ENCODE measurements at places on chromosomes 11 and 22.
A peak's percentile ranks its signal among the peaks of the same experiment; 100 is the strongest.

DNA sequence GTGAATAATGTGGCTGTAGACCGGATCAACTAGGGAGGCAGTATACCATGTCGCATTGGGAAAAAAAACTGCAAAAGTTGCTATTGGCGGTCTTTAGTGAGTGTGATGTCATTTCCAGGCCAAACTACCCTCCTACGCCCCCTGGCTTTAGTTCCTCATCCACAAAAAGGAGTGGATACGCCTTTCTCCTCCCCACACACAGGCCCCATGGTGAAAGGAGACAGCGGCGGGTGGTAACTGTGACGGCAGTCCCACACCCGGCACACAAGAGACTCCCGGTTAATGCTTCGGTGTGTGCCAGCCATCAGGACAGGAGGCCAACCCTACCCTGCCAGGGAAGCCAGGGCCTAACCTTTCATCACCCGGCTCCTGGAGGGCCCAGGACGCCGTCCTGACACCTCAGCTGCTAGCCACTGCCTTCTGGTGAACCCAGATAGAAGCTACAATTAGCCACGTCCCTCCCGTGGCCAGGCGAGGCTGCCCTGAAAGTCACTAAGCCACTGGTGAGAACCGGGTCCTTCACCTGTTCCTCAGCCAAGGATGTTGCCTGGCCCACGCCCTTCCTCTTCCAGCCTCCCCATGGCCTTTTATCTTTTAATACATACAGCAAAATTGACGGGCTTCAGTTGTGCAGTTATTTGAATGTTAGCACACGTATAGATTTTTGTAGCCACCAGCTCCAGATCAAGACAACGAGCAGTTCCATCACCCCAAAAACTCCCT lies 10.8 kb downstream of the TP53I11 start:
- H3K27ac ChIP-seq: no peak overlapping the region
- no peak for DNase-seq
- H3K4me3 ChIP-seq: no peak overlapping the region
- H3K4me1 ChIP-seq: peaks cover 7% of the 10 kb centered on the region

DNA sequence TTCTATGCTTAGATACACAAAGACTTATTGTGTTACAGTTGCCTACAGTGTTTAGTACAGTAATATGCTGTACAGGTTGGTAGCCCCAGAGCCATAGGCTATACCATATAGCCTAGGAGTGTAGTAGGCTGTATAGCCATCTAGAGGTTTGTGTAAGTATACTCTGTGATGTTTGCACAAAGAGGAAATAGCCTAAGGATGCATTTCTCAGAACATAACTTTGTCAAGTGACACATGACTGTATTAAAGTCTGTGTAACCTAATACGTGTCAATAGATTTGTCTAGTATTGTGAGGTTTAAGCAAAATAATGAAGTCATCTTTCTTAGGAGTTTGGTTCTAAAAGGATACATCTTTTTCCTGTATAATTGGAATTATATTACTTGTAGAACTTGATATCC lies 5.5 kb downstream of the ZC3H12C start:
- H3K4me1 ChIP-seq: peaks cover 29% of the 10 kb centered on the region
- peaks cover 20% of the 10 kb centered on the region for H3K27me3 ChIP-seq
- no peak overlapping the region for H3K4me3 ChIP-seq
- DNase-seq: no peak

DNA sequence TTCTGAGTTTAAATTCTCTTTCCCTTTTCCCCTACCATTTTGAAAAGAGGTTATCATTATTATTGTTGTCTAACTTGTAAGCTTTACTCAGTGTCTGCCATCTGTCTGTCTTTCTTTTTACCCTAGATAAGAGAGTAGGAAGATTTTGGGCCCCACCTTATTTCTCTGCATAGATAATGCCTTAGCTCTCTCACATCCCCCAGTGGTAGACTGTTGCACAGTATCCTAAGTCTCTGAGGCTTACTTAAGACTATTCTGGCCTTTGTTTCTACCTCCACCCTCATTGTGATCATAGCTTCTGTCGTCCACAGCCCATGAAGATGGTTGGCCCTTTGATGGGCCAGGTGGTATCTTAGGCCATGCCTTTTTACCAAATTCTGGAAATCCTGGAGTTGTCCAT lies 3.6 kb upstream of the OR51L1 start:
- H3K36me3 ChIP-seq: no peaks in the 10 kb centered on the region
- no peaks in the 10 kb centered on the region for H3K4me1 ChIP-seq
- no peak for DNase-seq
- no peak overlapping the region for H3K27ac ChIP-seq
- H3K27me3 ChIP-seq: no peaks in the 10 kb centered on the region

DNA sequence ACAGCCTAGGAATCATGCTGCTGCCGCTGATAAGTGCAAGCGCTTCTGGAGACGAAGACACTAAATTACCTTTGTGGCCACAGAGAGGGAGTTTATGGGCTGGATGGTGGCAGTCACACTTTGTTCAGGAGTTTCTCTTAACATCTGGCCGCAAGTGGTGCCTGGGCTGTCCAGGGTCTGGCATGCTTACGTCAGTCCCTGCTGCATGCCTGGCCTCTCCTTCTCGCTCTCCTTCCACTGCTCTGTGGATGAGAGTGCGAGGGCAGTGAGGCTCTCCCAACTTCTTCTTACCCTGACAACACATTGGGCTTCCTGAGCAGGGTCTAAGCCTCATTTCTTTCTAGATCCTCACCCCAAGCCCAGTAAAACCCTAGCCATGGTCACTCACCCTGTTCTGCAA lies 160.7 kb upstream of the SEZ6L start:
- no peak overlapping the region for H3K4me3 ChIP-seq
- no peaks in the 10 kb centered on the region for H3K4me1 ChIP-seq
- H3K27ac ChIP-seq: no peak overlapping the region
- no peak for DNase-seq
- no peaks in the 10 kb centered on the region for H3K36me3 ChIP-seq

DNA sequence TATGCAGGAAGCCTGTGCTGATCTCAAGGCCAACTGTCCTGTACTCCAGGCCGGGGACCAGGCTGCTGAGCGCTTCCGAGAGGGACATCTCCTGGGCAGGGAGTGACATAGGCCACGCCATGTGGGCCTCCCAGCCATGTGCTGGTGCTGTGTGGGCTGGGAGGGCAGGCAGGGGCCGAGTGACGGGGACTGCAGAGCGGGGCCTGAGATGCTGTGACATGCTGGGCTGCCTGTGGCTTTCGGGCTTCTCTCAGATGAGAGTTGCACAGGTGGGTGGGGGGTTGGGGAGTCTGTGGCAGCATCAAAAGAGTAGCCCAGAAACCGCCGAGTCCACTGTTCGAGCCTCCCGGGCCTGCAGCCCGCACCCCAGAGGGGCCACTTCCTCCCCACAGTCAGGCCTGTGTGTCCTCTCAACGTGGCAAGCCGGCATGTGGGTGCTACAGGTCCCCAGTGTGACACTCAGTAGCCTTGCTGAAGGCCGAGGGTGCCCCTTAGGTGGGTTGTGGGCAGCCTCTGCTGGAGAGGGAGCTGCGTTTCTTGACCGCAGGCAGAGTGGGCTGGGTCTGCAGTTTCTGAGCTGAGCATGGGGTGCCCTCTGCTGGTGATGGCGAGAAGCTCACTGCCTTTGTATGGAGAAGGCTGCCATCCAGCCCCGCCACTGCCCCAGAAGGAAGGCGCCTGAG lies 101.2 kb downstream of the BCR start:
- no peak overlapping the region for H3K4me3 ChIP-seq
- H3K27me3 ChIP-seq: no peaks in the 10 kb centered on the region
- H3K4me1 ChIP-seq: no peaks in the 10 kb centered on the region
- H3K36me3 ChIP-seq: no peaks in the 10 kb centered on the region
- peak; percentile 65 for DNase-seq

DNA sequence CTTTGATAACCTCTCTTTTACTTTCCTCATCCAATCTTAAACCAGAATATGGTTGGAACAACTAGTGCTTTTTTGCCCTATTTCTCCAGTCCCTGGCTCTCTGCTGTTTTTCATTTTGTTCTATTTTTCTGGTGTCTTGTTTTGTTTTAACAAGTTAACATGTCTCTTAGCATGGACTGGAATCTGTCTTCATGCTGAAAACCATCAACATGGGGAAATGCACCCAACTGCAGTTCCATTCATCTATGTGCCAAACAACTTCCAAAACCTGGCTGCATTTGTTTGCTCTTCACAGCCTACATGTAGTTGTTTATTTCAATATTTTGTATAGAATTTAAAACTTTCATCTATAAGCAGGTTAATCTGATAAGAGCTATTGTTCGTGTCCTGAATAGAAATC lies 46.8 kb upstream of the NOX4 start:
- H3K36me3 ChIP-seq: no peaks in the 10 kb centered on the region
- H3K4me3 ChIP-seq: no peak overlapping the region
- no peak for DNase-seq
- no peaks in the 10 kb centered on the region for H3K4me1 ChIP-seq
- no peaks in the 10 kb centered on the region for H3K27me3 ChIP-seq

DNA sequence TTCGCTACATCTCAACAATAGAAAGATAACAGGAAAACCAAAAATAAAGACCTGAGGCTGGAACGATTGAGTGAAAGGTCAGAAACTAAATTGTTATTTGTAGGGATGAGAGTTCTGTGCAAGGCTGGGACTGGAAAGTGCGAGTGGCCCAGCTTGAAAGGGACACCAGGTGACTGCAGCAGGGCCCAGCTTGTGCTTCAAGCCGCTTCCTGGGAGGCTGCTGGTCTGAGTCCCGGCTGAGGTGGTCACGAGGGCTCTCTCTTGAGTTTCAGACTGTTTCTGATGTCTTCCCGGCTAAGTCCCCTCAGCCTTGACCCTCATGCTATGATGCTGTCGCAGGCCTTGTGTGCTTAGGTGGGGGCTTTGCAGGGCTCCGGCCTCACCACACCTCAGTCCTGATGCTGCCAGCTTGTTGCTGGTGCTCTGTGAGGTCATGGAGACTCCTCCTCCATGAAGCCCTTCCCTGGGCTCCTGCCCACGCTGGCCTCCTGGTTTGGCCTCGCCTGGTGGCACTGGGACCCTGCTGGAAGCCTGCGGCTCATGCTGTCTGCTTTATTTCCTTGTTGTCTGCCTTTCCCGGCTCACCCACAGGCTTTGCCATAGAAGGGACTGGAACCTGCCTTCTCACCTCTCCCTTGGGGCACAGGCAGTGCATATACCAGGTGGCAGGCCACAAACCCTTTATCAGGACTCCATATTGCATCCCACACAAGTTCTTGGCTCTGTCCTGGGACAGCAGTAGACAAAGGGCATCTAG lies 4.0 kb downstream of the BANF1 start:
- peaks cover 9% of the 10 kb centered on the region for H3K4me1 ChIP-seq
- H3K27me3 ChIP-seq: peaks cover 6% of the 10 kb centered on the region
- DNase-seq: no peak
- no peak overlapping the region for H3K4me3 ChIP-seq
- peaks cover 44% of the 10 kb centered on the region for H3K36me3 ChIP-seq
- no peak overlapping the region for H3K27ac ChIP-seq

DNA sequence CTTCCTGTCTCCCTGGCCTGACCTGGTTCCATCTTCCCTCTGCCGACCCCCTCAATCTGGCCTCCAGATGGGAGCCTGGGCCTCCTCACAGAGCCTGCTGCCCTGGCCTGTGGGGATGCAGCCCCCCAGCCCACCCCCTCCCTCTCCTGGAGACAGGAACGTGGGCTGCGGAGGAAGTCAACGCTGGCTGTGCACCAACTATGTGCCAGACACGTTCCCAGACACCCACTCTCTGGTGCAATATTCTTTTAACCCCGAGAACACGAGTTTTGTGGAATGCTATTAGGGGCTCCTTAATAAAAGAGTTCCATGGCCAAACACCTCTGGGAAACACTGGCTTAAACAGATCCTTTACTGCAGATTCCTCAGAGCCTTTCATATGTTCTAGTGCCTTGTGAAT lies 15.9 kb downstream of the WNT11 start:
- H3K36me3 ChIP-seq: no peaks in the 10 kb centered on the region
- no peaks in the 10 kb centered on the region for H3K4me1 ChIP-seq
- H3K4me3 ChIP-seq: no peak overlapping the region
- H3K27me3 ChIP-seq: no peaks in the 10 kb centered on the region
- DNase-seq: no peak

GRCh38 chr11:48074425-48075181 lies 94.2 kb downstream of the PTPRJ start:
- peaks cover 51% of the 10 kb centered on the region for H3K36me3 ChIP-seq
- H3K4me3 ChIP-seq: no peak overlapping the region
- peak overlapping the region; percentile 19 for H3K27ac ChIP-seq

- no peaks in the 10 kb centered on the region for H3K27me3 ChIP-seq
- H3K4me1 ChIP-seq: no peaks in the 10 kb centered on the region
- no peak for DNase-seq
- no peaks in the 10 kb centered on the region for H3K36me3 ChIP-seq
- no peak overlapping the region for H3K4me3 ChIP-seq
Measured at GRCh38 chr11:100890789-100891188, 203.7 kb downstream of the ARHGAP42 start.

DNA sequence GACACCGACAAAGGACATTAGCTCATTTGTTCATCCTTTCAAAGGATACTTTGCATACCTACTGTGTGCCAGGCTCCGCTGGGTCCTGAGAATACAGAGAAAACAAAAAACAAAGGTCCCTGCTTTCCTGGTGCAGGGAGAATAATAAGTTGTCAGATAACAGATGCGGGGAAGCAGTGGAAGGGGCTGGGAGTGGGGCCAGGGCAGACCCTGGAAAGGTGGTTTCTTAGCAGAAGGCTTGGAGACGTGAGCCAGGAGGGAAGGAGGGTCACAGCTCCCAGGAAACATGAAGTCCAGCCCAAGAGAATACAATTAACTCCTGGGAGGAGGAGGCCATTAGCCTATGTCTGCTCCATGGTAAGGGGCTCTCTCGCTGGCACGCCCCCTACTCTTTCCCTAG lies 9.8 kb upstream of the ANO1 start:
- H3K4me3 ChIP-seq: no peak overlapping the region
- no peak overlapping the region for H3K27ac ChIP-seq
- no peaks in the 10 kb centered on the region for H3K36me3 ChIP-seq
- H3K27me3 ChIP-seq: peaks cover 39% of the 10 kb centered on the region

DNA sequence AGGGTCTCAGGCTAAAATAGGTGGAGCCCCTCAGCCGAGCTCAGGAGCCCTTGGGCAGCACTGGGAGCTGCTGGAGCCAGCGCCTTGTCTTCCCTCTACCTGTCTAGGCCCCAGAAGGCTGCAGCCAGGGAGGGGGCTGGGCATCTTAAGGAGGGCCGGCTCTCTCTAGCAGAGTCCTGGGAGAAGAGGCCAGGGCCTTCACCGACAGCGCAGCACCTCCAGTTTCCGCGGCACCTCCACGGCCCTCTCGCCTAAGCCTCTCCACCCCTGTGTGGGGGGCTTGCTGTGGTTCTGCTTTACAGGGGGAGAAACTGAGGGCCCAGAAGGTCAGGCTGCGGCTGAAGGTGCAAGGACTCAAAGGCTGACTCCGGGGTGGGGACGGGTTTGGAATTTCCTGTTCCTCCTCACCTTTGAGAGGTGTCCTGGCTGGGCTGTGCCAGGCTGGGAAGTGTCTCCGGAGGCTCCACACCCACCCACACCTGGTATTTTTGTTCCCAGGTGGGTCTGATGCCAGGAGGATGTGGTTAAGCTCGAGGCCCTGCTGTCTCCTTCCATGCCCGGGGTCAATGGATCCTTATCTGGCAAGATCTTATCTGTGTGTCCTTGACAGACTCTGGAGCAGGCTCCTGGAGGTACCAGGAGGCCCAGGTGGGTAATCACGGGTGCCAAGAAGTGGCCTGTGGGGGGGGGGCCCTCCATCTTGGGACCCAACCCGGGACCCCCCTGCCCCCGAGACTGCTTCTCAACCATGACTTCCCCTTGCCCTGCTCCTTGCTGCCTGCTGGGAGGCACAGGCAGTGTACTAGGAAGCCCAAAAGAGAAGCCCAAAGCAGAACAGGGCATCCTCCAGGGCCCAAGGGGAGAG lies 95.3 kb upstream of the FGF3 start:
- peaks cover 4% of the 10 kb centered on the region for H3K4me1 ChIP-seq
- DNase-seq: no peak
- no peaks in the 10 kb centered on the region for H3K36me3 ChIP-seq

GRCh38 chr22:17860220-17860965 lies 86.1 kb upstream of the BID start:
- H3K27ac ChIP-seq: no peak overlapping the region
- H3K4me1 ChIP-seq: peaks cover 8% of the 10 kb centered on the region
- no peak overlapping the region for H3K4me3 ChIP-seq
- DNase-seq: no peak
- peaks cover 6% of the 10 kb centered on the region for H3K36me3 ChIP-seq

All from activated T-helper 2 cell treated with anti-CD3 and anti-CD28 coated beads, Interferon-gamma antibody, Interleukin-2, Interleukin-4, amounts not matched to agents 10 μg/mL and 5 μg/mL and 100 μg/mL, durations not matched to agents 14 hours and 24 hours and 36 hours (primary cell).